ENCODE measurements at places on chromosomes 5 and 9.

DNA sequence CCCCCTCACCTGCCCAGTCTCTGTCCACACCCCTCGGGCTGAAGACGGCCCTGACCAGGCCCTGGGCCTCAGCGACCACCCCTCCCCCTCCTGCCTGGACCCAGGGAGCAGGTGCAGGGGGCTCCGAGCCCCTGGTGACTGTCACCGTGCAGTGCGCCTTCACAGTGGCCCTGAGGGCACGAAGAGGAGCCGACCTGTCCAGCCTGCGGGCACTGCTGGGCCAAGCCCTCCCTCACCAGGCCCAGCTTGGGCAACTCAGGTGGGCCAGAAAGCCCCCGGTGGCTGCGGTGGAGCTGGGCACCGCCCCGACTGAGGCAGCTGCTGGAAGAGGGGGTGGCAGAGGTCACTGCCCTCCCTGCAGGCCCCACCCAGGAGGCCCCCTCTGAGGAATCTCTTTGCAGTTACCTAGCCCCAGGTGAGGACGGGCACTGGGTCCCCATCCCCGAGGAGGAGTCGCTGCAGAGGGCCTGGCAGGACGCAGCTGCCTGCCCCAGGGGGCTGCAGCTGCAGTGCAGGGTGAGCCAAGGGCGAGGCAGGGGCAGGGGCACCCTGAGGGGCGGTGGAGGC lies 7.7 kb downstream of the ENTPD8 start:
- no peak for DNase-seq

DNA sequence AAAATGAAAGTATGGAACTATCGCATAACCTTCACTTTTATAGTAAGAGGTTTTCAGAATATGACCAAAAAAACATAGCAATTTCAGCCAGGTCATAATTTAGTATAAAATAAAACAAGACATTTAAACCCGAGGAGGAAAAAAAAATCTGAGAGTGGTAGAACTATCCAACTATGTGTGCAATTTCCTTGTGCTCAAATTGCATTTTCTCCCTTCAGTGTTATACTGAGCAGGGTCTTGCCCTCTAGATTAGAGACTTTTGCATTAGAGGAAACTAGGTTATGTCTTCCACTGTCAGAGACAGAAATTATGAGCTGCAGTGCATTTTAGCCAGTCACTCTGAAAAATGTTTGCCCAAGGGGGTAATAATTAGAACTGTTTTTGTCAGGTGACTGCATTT lies 330.6 kb downstream of the NR2F1-AS1 start:
- no peak for DNase-seq

GRCh38 chr9:113299800-113300292 lies 3.3 kb downstream of the RNF183 start:
- no peak for DNase-seq

DNA sequence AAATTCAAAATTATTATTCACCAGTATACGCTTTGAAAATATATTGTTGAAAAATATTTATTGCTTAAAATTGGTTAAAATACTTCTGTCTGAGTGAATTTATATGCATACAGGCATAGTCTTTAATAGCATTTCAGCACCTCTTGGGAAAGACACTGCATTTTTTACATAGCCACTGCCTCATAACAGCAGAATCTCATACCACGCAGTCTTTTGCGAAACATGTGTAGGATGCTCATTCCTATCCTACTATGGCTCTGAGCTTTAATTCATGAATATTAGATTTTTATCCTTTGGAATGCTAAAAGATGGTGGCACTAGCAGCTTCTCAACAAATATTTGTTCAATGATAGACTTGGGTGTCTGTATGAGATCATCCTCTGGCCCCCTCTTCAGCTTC lies 94.0 kb upstream of the SH3GL2 start:
- DNase-seq: no peak

GRCh38 chr5:98349251-98349989 lies 424.0 kb upstream of the RGMB start:
- DNase-seq: no peak

DNA sequence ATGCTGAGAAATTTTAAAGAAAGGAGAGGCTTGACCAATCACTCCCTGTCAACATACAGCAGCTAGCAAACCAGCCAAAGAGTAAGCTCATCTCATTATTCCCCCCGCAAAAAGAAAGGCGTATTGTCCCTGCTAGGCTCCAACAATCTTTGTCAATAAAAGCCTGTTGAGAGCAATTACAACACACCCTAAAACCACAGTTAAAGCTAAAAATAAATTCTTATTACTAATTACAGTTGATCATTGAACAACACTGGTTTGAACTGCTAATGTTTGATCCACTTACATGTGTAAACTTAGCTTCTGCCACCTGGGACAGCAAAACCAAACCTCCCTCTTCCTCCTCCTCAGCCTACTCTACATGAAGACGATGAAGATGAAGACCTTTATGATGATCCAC lies 151.2 kb downstream of the TSSK1B start:
- no peak for DNase-seq

GRCh38 chr9:7081065-7081600 lies 323.4 kb downstream of the KDM4C start:
- no peak for DNase-seq

- no peak for DNase-seq
These were observed 4.0 kb downstream of the FOXE1 start for GRCh38 chr9:97856857-97857605.

- no peak for DNase-seq
These were observed 157.2 kb upstream of the CD180 start for GRCh38 chr5:67353500-67354450.

- DNase-seq: no peak
These were observed 171.0 kb downstream of the DAB2IP start for GRCh38 chr9:121822093-121823085.

GRCh38 chr9:13915131-13915530 lies 398.8 kb downstream of the NFIB start:
- no peak for DNase-seq

- no peak for DNase-seq
These were observed 97.0 kb downstream of the PCDH1 start for GRCh38 chr5:141780952-141781781.

GRCh38 chr5:85109616-85110015 lies 724.9 kb upstream of the EDIL3 start:
- DNase-seq: no peak

DNA sequence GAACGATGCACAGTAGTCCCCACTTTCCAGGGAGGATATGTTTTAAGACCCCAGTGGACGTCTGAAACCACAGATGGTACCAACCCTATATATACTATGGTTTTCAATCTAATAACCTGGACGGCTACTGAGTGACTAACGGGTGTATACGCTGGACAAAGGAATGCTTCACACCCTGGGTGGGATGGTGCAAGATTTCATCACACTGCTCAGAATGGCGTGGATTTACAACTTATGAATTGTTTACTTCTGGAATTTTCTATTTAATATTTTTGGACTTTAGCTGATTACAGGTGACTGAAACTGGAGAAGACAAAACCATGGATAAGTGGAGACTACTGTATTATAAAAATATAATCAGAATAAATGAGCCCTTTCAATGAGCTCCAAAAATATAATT lies 147.6 kb upstream of the TRIM32 start:
- DNase-seq: no peak

DNA sequence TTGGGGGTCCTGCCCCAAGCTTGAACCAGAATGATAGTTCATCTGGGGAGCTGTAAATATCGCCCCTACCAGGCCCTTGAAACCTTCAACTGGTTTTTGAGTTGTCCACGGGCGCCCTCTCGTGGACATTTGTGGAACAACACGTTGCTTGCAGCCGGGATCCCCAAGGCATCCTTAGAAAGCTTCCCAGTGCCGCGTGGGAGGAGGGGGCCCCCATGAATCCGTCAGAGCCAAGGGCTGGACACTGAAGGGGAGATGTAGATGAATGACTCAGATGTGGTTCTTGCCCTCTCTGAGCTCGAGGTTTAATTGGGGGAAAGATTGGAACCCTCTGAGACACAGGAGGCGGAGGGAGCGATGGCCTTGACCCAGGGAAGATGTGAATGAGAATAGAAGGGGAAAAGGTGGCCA lies 31.8 kb upstream of the ORM1 start:
- DNase-seq: peak; percentile 76

- no peak for DNase-seq
These were observed 92.5 kb downstream of the OLFM1 start for GRCh38 chr9:135179976-135180375.

- DNase-seq: no peak
These were observed 66.1 kb upstream of the ANKRD55 start for GRCh38 chr5:56299212-56299611.

GRCh38 chr9:101366038-101366756 lies 18.6 kb downstream of the BAAT start:
- no peak for DNase-seq

DNA sequence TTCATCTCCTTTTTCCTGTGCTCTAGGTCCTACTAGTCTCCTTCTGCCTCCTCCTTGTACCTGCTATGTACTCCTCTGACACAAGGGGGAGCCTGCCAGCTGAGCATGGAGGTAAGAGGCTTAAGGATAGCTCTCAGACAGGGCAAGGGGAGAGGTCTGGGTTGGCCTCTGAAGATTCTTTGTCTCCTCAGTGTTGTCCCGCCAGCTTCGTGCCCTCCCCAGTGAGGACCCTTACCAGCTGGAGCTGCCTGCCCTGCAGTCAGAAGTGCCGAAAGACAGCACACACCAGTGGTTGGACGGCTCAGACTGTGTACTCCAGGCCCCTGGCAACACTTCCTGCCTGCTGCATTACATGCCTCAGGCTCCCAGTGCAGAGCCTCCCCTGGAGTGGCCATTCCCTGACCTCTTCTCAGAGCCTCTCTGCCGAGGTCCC lies 3.8 kb downstream of the CREB3 start:
- DNase-seq: peak; percentile 73

DNA sequence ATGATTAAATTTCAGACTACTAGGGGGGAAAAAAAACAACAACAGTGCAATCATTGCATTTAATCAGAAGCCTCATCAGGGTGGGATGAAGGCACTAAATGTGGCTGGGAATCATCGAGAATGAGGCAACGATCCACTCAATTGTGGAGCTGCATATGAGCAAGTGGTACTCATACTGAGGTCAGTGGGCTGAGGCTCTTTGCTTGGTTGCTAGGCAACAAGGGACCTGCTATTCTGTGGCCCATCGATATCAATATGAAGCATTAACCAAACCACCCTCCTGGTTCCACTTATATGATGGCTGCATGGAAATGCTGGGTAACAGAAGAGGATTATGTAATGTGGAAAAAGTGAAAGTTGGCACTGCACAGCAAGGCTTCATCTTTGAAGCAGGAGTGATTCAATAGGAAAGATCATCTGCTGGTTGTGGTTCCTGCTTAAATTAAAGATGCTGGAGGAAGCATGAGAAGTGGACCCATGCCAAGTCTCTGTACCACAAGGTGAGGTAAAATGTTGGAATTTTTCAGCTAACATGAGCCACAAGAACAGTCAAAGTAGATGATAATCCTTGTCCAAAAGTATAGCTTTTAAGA lies 159.8 kb upstream of the HMHB1 start:
- no peak for DNase-seq

GRCh38 chr9:6899274-6899673 lies 141.5 kb downstream of the KDM4C start:
- DNase-seq: no peak

DNA sequence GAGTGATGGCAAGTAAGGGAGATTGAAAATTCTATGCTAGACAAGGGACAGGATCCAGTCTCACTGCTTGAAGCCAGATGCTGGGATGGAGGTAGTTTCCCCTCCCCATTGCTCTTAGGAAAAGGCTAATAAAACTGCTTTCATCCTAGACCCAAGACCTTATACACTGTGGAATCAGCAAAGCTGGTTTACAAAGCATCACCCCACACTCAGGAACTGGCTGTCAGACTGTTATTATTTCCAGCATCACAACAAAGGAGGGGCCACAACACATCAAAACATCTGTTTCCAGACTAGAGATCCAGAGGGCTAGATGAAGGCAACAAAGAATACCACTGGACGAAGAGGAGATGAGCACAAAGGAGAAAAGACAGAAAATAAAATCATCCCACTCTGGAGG lies 364.6 kb upstream of the PTGER4 start:
- DNase-seq: no peak

DNA sequence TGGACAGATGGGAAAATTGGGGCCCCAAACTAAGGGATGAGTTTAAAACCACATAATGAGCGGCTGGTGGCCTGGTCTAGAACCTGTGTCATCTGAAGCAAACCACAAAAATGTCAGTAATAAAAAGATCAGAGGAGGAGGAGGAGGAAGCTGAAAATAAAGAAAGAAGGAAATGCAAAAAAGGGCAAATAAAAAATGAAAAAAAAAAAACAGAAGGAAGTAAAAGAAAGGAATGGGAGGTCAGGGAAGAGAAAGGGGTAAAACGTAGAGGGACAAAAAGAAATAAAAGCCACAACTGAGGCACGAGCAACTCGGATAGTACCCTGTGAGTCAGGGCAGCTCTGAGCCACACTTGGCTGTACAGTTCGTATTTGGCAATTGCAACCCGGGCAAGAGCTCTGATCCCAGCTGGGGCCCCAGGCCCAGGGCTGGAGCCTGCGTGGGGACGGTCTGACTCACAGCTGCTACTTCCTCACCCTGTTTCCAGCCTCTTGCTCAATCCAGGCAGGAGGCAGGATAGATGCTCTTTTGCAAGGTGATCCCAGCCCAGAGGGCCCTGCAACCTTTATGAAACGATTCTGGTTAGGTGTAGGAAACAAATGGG lies 137.9 kb upstream of the TRIM32 start:
- DNase-seq: no peak

DNA sequence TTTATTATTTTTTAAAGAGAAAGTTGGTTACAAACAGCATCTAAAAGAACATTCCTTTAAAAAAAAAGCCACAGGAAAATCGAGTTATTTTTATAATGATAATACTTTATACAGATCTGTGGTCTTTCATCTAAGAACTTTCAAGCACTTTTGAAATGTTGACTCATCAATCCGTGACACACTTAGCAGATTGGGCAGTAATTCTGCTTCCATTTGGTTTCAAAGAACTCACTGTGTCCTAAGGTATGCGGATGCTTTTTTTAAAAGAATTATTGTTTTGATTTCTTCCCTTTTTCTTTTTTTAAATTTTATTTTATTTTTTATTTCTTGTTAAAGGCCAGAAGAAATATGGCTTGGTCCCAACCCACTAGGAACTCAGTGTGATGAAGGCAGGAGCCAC lies 147.8 kb downstream of the AOPEP start:
- no peak for DNase-seq

DNA sequence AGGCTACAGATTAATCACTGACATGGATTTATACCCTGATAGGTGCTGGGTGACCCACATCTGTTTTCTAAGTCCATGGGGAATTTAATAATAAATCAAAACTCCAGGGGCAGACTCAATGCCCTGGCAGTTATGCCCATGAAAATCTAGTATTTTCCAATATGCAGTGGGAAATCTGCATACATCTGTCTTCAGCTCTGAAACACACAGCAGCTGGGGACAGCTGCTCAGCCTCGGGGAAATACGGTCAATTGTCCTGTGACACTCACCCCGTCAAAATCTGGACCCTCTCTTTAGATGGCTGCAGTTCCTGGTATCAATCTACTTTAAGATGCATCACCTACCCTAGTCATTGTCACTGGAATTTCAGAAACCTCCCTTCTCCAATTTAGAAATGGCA lies 12.7 kb upstream of the C1QTNF3 start:
- no peak for DNase-seq

GRCh38 chr9:97109194-97109811 lies 70.4 kb upstream of the CTSV start:
- DNase-seq: peak; percentile 44

- DNase-seq: peak; percentile 82
These were observed 11.1 kb downstream of the EXD3 start for GRCh38 chr9:137411645-137412380.

Measured in GM10248 (cell line).